ENCODE measurements at places on chromosomes 2 and 18.

- no peak for DNase-seq
Measured at GRCh38 chr2:17317439-17317976, 200.7 kb downstream of the RAD51AP2 start.

- no peak for DNase-seq
Measured at GRCh38 chr2:226728996-226729395, 70.6 kb downstream of the IRS1 start.

GRCh38 chr2:36367895-36368353, 12.3 kb downstream of the CRIM1 start:
- no peak for DNase-seq

- DNase-seq, result no peak
Measured at GRCh38 chr2:44001716-44002115, 5.9 kb upstream of the LRPPRC start.

DNA sequence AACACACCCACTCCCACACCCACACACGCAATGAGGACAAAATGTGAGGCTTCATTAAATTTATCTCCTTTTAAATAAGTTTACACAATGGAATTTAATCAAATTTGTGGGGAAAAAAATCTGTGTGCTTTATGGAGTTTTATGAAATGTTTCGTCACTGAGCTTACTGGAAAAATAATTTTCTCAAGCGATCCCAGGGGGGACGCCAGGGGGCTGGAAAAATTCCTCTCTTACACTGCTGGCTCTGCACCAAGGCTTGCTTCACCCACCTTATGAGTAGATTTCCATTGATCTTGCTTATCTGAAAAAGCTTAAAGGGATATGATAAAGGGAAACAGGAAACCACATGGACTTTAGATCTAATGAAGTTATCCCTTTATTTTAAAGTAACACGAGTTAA, 95.5 kb downstream of the CABYR start:
- no peak for DNase-seq

DNA sequence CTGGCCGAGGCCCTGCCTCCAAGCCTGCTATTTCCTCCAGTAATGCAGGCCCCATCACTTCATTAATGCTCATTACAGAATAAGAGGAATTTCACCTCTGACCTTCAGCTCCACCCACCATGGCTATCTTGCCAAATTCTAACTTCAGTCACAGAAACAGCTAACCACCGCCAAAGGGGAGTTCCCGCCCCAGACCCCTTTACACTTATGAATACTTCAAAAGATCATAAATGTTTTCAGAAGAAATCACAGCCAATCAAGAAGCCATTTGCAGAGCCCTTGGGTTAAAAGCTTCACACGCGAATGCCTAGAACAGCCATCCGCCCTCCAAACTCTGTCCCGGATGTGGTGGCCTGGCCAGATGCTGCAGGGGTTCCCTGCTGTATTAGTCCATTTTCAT, 73.8 kb upstream of the TWIST2 start:
- DNase-seq, result no peak

DNA sequence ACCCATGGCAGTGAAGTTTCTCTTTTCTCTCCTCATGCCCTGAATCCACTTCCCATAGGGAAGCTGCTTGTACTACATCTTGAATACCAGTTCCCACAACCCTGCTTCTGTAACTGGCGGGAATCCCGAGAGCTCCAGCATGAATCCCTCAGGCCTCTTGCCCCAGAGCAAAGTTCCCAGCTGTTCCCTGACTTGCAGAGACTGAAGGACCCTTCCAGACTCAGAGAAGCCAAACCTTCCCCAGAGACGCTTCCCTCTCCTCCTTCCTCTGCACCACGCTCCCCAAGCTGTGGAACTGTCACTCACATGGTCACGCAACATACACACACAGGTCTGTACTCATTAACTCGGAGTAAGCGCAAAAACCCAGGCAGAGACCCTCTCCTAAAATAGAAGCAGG, 26.4 kb downstream of the TRAPPC12 start:
- DNase-seq, result no peak

DNA sequence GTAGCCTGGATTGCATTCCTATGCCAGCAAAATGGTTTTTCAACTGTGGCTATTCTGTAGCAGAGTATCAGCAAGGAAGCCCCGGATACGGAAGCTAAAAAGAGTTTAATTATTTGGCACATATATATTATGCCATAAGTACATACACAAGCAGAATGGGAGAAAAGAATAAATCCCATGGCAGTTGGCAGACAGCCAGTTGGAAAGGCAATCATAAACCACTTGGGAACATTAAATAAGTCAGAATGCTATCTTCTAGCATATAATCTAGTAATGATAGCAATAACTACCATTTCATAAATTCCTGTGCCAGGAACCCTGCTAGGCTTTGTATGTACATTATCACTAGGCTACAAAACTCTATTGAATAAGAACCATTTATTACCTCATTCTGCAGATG, 26.0 kb downstream of the GALNT5 start:
- no peak for DNase-seq

DNA sequence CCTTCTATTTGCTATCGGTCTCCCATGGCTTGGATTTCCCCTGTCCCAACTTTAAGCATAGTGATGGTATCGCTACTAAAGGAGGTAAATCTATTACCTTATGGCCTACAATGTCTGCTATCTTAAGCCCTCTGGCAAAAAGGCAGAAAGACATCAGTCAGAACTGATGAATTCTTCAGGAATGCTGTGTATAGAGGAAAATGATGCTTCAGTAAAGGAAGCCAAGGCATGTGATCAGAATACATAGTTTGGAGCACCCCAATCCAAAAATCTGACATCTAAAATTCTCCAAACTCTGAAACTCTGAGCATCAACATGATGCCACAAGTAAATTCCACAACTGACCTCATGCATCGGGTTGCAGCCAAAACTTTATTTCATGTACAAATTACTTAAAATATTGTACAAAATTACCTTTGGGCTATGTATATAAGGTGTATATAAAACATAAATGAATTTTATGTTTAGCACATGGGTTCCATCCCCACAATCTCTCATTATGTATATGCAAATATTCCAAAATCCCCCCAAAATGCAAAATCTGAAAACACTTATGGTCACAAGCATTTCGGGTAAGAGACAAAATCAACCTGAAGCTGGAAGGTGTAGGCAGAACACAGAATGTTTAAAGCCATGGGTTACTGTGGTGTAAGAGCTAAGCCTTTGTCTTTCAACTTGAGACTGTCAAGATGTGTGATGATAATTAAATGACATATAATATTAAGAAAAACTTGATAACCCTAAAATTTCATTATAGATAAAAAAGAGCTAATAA, 66.2 kb downstream of the CUL3 start:
- DNase-seq, result no peak

DNA sequence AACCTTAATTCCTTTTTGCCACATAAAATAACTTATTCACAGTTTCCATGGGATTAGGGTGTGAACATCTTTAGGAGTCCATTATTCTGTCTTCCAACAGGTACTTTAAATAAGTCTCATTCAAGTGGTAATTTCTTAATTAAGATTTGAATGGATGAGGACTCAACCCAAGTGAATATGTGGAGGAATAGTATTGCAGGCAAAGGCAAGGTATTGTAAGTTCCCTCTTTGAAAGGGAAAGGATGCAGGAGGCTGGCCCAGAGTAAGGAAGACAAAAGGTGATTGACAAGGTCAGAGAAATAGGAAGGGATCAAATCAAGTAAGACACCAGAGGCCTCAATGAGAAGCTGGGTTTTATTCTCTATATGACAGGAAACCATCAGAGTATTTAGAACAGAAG, 238.2 kb upstream of the RBMS1 start:
- DNase-seq, result no peak

- no peak for DNase-seq
Measured at GRCh38 chr2:187819624-187820023, 265.4 kb upstream of the TFPI start.

GRCh38 chr2:227163998-227164762, at the start of the genes COL4A3 and COL4A4:
TSS of gene COL4A3 (plus strand) at chr2:227164624. CDS start at chr2:227164727, 103 bp downstream.
TSS of gene COL4A4 (minus strand) at chr2:227164205. CDS start at chr2:227147483, 16,722 bp downstream.
- DNase-seq, result no peak

GRCh38 chr2:72864500-72864899, 22.7 kb upstream of the SPR start:
- no peak for DNase-seq

- DNase-seq, result no peak
Measured at GRCh38 chr18:73717570-73717969, 430.1 kb downstream of the FBXO15 start.

GRCh38 chr2:159713631-159714246, 1.4 kb downstream of the MARCHF7 start:
- no peak for DNase-seq

GRCh38 chr2:53508667-53509066, 258.9 kb upstream of the CHAC2 start:
- DNase-seq, result no peak

DNA sequence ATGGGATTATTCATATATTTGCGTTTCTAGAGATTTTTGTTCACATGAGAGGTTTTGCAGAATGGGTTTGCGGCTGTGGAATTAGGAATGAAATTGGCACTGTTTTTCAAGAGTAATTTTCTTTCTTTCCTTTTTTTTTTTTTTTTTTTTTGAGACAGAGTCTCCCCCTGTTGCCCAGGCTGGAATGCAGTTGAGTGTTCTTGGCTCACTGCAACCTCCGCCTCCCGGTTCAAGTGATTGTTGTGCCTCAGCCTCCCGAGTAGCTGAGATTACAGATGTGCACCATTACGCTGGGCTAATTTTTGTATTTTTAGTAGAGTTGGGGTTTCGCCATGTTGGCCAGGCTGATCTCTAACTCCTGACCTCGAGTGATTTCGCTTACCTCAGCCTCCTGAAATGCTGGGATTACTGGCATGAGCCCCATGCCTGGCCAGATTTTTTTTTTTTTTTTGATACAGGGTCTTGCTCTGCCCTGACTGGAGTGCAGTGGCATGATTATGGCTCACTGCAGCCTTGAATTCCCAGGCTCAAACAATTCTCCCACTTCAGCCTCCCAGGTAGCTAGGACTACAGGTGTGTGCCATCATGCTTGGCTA, 65.3 kb downstream of the MIB1 start:
- DNase-seq, result no peak

GRCh38 chr18:71665131-71665530, 879.0 kb downstream of the CBLN2 start:
- DNase-seq, result no peak

GRCh38 chr2:112481528-112482233, at the start of gene TTL:
TSS of gene TTL (plus strand) at chr2:112482156. CDS start at chr2:112482345, 189 bp downstream.
- peak; percentile 82 for DNase-seq

- no peak for DNase-seq
Measured at GRCh38 chr18:48646976-48647375, 108.1 kb downstream of the CTIF start.

GRCh38 chr2:198928026-198928425, 529.7 kb downstream of the SATB2 start:
- DNase-seq, result no peak

DNA sequence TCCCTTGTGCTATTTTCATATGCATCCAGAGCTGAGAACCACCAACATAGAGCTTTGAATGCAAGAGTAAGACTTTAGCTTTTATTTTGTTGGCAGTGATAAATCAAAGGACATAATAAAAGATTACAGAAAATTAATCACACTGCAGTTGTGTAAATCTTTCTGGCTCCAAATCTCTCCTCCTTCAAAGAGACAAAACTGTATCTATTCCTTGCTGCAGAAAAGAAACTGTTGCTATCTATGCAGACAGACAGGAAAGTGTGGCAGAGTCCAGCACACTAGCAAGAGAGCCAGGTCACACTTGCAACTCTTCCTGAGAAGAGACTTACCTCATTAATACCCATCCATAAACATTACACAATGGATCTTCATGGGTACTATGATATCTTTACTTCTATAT, 57.5 kb downstream of the DTNB start:
- no peak for DNase-seq

GRCh38 chr2:179331061-179331460, 66.4 kb upstream of the SESTD1 start:
- no peak for DNase-seq

GRCh38 chr2:172817411-172817810, 81.8 kb downstream of the RAPGEF4 start:
- no peak for DNase-seq

DNA sequence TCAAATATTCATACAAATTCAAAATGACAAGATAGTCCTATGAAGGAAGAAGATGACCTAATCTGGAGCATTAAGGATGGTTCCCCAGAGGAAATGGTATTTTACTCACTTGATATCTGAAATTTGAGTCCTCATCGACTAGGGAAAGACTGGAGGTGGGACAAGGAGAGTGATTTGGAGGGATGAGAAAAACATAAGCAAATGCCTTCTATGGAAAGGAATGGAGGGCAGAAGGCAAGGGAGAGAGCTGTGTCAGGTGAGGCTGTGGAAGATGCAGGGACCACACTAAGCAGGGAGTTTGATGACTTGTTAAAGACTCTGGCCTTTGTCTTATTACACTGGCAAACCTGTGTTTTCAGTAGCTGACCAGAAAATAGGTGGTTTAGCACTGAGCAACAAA, 38.4 kb downstream of the CALCRL start:
- no peak for DNase-seq

GRCh38 chr2:189454009-189454408, 12.7 kb downstream of the WDR75 start:
- DNase-seq, result no peak

GRCh38 chr2:73886357-73886756, 6.5 kb upstream of the ACTG2 start:
- peak; percentile 17 for DNase-seq

DNA sequence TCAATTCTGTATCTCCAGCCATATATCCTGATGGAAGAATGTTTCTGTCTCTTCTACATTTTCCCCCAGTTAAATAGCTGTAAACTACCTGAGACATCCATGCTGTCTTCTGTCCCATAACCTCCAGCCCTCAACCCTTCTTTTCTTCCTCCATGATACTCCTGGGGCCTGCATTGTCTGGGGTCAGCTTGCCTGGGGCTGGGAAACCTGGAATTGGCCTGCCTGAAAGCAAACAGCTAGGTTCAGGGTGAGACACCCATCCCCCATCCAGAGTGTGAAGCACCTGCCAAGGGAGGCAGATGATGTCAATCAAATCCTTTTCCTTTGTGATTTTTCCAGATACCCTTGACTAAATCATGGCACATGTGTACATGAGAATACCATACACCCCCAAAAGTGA, 313.7 kb upstream of the MGAT5 start:
- DNase-seq, result no peak

DNA sequence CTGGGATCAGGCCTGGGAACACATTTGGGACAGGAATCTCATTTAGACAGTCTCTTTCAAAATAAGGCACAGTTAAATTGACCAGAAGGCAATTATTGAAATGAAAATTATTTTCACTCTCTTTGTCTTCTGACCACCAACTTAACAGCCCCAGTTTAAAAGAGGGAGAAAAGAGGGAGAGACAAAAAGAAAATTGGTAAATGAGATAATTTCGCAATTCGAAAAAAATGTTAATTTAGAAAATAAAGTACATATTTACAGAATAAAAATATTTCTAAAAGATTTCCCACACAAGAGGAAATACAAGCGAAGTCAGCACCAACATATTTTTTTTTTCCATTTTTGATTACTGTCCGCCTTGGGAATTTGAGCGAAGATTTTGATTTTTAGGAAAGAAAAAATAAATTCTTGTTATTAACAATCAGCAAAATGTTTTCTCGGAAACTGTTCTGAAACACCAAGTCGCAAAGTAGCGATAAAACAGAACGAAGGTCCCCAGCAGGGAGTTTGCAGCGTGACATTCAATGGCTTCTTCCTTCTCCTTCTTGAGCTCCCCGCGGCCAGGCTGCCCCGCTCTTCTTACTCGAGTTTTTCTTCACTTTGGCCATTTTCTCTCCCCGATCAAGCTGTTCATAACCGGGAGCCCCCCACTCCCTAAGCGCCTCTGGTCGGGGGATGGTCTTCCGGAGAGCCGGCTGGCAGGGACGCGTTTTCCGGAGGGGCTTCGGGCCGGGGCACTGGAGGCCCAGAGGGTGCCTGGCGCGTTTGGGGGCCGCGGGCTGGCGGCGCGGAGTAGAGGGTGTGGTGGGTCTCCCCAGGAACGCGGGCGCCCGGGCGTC, 5.0 kb downstream of the SP9 start:
- no peak for DNase-seq

- DNase-seq, result no peak
Measured at GRCh38 chr2:224042191-224042696, 3.2 kb upstream of the SERPINE2 start.
